ENCODE measurements at places on chromosomes 2 and 18.

DNA sequence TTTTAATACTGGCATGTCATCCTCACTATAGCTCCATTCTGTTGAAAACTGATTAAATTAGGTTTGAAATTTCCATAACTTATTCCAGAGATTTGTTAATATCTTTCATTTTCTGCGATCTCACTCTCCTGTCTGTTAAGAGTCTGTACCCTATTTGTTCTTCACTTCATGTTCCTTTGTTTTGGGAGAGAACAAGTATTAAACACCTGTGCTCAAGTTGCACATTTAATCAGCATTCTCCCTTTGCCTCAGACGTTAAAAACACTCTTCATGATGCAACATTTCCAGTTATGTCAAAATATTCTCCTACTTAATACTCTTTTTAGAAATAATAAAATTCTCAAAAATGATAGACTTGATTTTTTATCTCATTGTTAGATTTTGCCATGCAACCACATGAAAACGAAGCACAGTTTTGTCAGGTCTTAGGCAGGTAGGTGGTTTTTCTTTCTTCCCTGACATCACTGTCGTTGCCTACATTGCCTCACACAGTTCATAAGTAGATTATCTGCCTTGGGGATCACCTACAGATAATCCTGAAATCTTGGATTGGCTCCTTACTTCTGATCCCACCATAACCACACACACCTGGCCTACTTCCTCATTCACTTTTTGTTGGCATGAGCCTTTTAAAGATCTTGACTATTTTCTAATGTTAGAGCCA, 109.9 kb downstream of the GAREM1 start:
- no peak for DNase-seq

DNA sequence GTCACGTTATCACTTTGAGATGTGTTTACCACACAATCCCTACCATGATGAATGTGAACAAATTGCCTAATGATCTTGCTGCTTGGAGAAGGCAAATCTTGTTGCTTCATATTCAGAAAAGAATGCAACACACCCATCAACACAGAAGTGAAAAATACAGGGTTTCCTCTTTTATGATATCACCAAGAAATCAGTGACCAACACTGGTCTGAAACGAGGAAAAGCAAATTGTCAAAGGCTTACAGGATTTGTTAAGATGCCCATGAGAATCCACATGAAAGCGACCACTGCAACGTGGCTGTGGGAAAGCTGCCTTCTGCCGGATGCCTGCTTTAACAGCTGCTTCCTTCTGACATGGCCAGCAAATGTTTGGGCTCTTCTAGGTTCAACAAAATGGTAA, 397.6 kb upstream of the LRATD1 start:
- DNase-seq: no peak

GRCh38 chr2:206482123-206482522, 38.8 kb downstream of the ADAM23 start:
- DNase-seq: no peak

- no peak for DNase-seq
These were observed 154.8 kb upstream of the TFPI start for GRCh38 chr2:187709065-187709464.

DNA sequence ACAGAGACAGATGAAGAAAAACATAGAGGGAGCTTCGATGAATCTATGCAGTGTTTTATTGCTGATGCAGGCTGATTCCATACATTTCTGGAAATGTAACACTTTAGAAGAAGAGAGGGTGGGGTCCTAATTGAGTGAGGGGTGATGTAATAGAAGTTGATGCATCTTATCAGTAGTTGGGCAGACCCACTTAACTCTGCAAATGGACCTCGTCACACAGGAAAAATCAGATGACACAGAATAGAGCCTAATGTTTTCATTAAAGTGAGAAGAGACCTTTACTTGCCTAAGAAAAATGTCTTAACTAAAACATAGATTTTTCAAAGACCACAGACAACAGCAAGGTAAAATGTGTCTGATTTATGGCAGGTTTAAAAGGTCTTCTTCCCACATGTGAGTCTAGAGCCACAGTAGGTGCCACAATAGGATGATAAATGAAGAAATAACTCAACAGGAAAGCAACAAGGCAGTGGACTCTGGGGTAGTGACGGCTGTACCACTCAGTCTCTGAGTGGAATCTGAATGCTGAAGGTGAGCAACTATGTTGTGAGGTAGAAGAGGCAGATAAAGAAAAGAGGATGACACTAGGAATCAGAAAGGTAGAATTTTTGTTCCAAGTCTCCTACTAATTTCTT, 414.7 kb upstream of the PIK3C3 start:
- DNase-seq: no peak

GRCh38 chr18:36513556-36513955, 216.0 kb downstream of the FHOD3 start:
- DNase-seq: no peak

DNA sequence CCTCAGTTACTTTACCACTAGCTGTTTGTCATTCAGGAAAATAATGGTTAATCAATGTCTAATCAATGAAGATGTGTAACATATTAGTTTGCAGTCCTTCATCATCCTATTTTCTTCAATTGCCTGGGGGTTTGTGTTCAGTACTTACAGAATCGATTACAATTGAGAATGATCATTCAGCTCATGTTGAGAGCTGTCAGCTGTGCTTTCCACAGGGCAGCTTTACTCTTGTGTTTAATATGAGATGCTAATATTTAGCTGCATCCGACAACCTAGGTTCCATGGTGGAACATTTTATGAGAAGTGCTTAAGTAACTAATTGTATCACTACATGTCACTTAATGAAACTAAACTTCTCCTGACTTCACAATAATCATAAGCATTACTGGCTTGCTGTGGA, 191.9 kb downstream of the GRB14 start:
- no peak for DNase-seq

DNA sequence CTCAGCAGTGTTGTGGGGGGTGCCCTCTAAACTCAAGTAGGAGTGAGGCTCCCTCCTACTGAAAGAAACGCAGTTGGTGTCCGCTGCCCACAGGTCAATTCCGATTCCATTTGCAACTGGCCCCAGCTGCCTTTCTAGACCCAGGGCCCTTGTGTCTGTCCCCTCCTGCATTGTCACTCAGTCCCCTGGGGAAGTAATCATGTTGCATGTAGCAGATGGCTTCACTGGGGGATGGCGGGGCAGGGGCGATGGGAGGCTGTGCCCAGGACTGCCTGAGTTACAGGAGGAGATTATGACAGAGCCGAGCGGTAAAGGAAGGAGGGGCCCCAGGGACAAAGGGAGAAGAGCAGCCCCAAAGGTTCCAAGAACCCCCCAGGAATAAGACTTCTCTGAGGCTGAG, 62.5 kb upstream of the SH3RF3 start:
- no peak for DNase-seq

GRCh38 chr2:134368009-134368817, 114.3 kb downstream of the MGAT5 start:
- DNase-seq: no peak

GRCh38 chr18:45938488-45938935, 28.6 kb downstream of the EPG5 start:
- DNase-seq: no peak

DNA sequence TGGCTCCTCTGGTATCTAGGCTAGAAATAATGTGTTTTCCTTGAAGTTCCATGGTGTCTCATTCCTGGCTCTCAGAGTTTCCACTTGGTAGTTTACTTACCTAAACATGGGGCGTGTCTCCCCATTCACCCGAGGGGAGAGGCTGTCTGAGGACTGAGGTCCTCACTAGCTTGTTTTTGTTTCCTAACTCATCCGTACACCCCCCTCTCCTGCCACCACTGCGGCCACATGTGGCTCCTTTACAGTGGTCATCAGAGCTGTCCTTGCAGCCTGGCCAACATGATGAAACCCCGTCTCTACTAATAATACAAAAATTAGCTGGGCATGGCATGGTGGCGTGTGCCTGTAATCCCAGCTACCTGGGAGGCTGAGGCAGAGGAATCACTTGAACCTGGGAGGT, 106.0 kb downstream of the ASAP2 start:
- no peak for DNase-seq

- DNase-seq: no peak
These were observed 32.9 kb downstream of the OSBPL6 start for GRCh38 chr2:178227187-178227586.

DNA sequence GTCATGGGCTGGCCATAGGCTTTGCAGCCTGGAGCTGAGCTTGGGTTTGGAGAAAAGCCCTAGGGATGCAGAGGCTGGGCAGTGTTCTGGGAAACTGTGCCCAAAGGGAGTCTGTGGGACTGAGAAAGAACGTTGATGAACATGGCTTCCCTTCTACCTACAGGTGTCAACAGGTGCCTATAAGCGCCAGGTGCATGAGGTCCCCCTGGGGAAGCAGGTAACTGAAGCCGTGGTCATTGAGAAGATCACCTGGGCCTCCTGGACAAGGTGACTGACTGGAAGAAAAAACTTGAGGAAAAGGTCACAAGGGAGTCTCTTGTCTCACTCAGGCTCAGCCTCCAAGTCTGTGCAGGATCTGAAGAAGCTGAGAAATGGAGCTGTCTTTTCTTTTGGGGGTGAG, 83.4 kb downstream of the RTN4 start:
- no peak for DNase-seq

DNA sequence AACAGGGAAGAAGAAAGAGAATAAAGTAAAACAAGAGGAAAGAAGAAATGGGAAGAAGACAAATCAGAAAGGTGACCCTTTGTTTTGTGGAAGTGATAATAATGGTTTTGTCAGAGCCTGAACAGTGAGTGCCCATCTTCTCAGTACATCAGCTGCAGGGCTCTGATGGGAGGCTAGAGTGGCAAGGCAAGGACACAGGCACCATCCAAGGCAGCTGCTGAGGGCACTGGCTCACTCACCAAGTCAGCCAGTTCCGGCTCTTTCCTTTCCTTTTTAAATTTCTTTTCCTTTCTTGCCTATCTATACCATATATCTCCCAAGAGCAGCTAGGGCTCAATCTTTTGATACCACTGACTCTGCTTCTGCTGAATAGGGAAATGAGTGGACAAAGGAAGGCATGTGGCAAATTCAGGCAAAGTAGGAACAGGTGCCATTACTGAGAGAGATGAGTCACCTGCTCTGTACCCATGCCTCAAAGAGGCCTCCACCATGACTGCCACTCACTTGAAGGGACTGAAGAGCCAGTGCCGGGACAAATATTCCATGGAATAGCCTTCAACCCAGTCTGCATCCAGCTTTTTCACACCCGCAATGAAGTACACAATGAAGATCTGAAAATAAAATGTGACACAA, 6.2 kb downstream of the GGCX start:
- no peak for DNase-seq

DNA sequence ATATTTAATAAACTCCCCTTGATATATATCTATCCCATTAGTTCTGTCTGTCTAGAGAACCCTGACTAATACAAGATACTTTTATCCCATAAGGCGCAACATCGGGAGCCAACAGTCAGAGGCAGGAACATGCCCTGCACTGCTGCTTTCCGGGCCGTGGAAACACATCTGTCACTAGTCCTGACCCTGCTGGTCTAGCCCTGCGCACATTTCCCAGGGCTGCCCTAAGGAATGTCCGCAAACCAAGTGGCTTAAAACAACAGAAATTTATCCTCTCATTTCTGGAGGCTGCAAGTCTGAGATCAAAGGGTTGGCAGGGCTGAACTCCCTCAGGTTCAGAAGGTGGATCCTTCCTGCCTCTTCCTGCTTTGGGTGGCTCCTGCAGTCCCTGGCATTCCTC, 114.2 kb upstream of the TPO start:
- no peak for DNase-seq

GRCh38 chr2:44616667-44617155, 255.0 kb downstream of the CAMKMT start:
- DNase-seq: no peak

GRCh38 chr2:224994242-224994823, 47.9 kb downstream of the DOCK10 start:
- DNase-seq: no peak

GRCh38 chr2:200338692-200339091, 32.2 kb downstream of the SPATS2L start:
- no peak for DNase-seq

DNA sequence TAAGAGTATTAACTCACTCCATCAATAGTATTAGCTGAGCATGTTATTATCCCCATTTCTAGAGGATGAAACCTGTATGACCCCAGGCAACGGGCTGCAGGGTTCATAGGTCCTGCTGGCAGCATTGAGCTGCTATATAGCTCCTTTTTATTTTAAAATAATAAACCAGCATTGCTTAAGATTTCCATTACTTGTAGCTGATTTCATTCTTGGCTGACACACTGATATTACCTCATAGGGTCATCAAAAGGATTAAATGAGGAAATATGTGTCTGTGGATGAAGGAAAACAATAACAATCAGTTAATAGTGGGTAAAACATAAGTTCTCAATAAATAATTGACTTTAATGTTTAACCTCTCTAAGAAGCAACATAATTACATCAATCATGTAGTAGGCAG, 48.3 kb upstream of the NRP2 start:
- no peak for DNase-seq

- DNase-seq: no peak
These were observed 77.5 kb downstream of the NCK2 start for GRCh38 chr2:105822186-105822585.

DNA sequence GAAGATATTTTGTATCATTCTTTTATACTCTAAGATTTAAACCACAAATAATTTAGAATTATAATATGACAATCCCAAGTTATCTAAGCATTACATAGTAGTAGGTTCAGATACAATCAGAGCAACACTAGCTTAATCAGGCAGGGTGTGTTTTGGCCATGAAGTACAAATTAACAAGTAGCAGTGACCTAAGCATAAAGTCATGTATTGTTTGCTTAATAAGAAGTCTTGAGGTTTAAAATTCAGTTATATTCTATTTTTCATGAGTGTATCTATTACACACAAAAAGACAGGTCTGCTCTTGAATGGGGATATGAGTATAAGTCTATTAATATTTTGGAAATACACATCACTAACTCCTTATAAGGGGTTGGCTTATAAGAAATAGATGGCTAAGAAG, 39.9 kb downstream of the DYNAP start:
- no peak for DNase-seq

GRCh38 chr2:209985874-209986273, 16.6 kb upstream of the RPE start:
- no peak for DNase-seq

GRCh38 chr18:49561289-49562193, at the start of gene LIPG:
Gene LIPG, plus strand, starts transcription at chr18:49562057. Its CDS starts 252 bp downstream, at chr18:49562309.
- no peak for DNase-seq

DNA sequence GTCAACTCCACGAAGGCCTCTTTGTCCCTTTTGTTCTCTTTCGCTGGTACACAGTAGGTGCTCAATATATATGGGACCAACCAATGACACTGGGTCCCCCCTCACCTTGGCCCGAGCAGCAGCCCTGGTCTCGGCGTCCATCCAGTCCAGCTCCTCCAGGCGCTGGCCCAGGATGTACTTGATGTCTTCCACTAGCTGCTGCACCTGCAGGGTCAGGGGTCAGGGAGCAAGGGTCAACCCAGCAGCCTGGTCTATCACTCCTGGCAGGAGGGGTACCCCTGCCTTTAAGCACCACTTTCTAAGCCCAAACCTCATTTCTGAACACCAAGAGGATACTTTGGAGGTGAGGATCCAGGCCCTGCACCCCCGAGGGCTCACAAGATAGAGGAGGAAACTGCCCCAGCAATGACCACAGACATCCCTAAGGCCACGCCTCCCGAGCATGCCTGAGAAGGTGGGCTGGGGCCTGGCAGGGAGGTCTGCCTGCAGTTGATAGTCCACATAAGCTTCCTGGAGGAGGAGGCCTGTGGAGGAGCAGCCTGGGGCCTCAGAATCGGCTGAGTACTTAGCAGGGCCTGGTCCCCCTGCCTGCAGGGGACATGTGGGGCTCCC, 4.2 kb downstream of the ECEL1 start:
- no peak for DNase-seq

Measured in cortex of kidney (tissue), 1 donor.